Muscle of leg (tissue), 16 donors: ENCODE measurements at places on chromosomes 3 and 15. TPM values are rescaled to one million over a fixed set of nuclear protein-coding genes. Genes with fewer than 3 reads are reported as not detected.

- no peaks in the 10 kb centered on the region for H3K4me1 ChIP-seq
- no peaks in the 10 kb centered on the region for H3K36me3 ChIP-seq
- DNase-seq, result no peak
- no peaks in the 10 kb centered on the region for H3K27me3 ChIP-seq
These were observed 56.7 kb downstream of the ALCAM start for GRCh38 chr3:105423397-105423796.

Gene SECISBP2L
- 29.0 TPM for total RNA-seq

DNA sequence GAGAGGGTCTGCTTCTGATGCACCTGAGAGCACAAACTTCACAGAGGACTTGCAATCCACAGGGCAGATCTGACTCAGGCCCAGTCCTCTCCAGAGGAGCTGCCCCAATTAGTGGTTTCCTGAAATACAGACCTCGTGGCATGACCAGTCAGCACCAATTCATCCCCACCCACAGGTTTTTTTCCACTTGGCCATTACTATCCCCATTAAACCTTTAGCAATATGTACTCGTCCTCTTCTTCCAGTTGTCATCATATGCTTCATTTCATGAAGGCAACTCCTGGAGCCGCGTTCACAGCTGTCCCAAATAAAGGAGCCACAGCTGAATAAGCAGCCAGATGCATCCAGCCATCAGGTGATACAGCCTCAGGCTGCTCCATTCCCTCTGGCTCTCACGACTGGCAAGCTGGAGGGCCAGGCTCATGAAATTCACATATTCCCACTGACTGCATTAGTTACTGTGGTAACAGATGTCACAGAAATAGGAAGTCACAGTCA, 163.1 kb downstream of the FMN1 start:
- peaks cover 22% of the 10 kb centered on the region for H3K4me1 ChIP-seq
- H3K27ac ChIP-seq, result no peak overlapping the region
- H3K36me3 ChIP-seq, result no peaks in the 10 kb centered on the region
- no peaks in the 10 kb centered on the region for H3K27me3 ChIP-seq
- peak; percentile 38 for DNase-seq

GRCh38 chr15:73335471-73335870, 33.3 kb downstream of the HCN4 start:
- H3K27ac ChIP-seq, result no peak overlapping the region
- H3K4me3 ChIP-seq, result no peak overlapping the region
- H3K27me3 ChIP-seq, result peaks cover 2% of the 10 kb centered on the region
- peaks cover 6% of the 10 kb centered on the region for H3K4me1 ChIP-seq

DNA sequence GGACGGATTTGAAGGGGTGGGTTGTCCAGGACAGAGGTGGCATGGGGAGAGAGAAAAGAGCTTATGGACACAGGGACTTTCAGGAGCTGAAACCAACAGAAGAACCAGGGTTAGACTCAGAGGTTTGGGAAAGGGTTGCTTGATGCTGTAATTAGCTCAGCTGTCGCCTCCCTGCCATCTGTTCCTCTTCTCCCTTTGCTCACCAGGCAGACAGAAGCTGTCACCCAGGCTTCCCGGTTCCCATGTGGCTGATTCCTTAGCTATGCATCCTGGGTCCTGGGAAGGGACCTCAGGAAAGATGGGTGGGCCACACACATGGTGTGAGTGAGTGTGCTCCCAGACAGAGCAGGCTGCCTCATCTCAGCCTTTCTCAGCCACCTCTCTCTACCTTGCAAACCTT, 14.1 kb downstream of the PTPN23 start:
- no peak overlapping the region for H3K4me3 ChIP-seq
- peak; percentile 44 for DNase-seq
- H3K36me3 ChIP-seq, result peaks cover 29% of the 10 kb centered on the region
- no peaks in the 10 kb centered on the region for H3K27me3 ChIP-seq

DNA sequence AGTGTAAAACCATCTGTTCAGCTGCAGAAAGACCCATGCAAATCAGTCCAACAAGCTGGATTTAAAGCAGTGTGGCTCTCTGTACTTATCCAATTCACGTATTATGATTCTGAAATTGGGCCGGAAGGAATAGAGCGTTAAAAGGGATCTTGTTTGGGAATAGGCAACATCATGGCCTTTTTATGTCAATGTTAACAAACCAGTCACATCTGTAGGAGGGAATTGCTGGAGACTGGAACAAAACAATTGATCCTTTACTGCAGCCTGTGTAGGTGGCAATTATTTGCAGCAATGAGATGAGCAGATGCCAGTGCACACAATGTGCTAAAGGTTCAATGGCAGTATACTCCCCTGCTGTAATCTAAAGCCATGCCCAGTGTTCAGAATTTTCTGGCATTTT, 887.4 kb upstream of the ROBO1 start:
- H3K27ac ChIP-seq, result no peak overlapping the region
- DNase-seq, result no peak
- H3K27me3 ChIP-seq, result no peaks in the 10 kb centered on the region

- peaks cover 12% of the 10 kb centered on the region for H3K36me3 ChIP-seq
These were observed 14.7 kb downstream of the CHD2 start for GRCh38 chr15:92914768-92915221.

Gene MINAR1
- 2.8 TPM for total RNA-seq

DNA sequence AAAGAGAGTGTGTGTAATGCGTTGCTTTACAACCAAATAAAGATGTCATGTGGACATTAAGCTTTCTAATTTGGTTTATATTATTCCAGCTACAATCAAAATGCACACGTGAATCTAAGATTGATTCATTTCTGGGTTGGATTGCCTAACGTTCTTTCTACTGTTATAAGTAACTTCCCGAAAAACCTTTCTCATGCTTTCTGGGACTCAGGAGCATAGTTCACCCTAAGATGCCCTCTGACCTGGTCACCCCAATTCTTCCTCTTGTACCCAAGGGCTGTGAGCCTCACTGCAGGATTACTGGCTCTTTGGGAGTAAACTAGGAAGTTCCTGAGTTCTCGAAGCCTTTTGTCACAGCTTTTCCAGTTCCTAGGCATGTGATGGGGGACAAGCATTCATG, 12.7 kb upstream of the LMCD1 start:
- no peak for DNase-seq
- peaks cover 30% of the 10 kb centered on the region for H3K4me1 ChIP-seq
- H3K36me3 ChIP-seq, result no peaks in the 10 kb centered on the region

DNA sequence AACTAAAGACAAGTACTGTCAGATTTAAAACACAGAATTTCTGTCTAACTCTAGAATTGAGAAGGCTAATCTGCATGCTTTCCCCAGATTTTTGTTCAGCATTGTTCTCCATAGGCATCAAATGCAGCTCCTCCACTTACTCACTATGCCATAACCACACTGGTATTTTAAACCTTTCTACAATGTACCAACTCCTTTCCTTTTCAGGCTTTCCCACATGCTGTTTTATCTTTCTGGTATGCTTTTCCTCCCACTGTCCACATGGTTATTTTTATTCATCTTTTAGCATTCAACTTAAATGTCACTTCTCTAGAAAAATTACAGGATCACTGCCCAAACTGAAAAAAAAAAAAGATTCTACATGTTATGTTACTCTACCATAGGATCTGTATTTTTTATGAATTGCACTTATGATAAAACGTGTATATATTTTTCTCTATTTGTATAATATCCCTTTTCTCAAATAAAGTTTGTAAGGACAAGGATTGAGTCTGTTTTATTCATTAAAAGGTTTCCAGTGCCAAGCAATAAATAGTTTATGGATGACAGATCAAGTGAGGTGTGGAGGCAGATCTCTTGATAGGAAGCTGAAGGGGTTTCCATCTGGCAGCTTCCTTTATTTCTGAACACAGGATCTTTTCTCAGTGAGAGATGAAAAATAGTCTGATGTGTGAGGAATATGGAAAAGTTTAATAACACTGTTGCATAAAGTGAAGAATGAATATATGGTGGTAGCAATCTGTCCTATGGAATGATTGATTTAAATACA, 1064.5 kb downstream of the ZPLD1 start:
- H3K27ac ChIP-seq, result no peak overlapping the region
- DNase-seq, result peak; percentile 4
- H3K36me3 ChIP-seq, result no peaks in the 10 kb centered on the region
- no peaks in the 10 kb centered on the region for H3K4me1 ChIP-seq

GRCh38 chr3:10726787-10727186, 89.2 kb upstream of the SLC6A11 start:
- no peak for DNase-seq
- H3K4me3 ChIP-seq, result no peak overlapping the region
- H3K27me3 ChIP-seq, result peaks cover 2% of the 10 kb centered on the region
- no peak overlapping the region for H3K27ac ChIP-seq
